ENCODE measurements at places on chromosomes 3 and 15.
A peak's percentile ranks its signal among the peaks of the same experiment; 100 is the strongest.

DNA sequence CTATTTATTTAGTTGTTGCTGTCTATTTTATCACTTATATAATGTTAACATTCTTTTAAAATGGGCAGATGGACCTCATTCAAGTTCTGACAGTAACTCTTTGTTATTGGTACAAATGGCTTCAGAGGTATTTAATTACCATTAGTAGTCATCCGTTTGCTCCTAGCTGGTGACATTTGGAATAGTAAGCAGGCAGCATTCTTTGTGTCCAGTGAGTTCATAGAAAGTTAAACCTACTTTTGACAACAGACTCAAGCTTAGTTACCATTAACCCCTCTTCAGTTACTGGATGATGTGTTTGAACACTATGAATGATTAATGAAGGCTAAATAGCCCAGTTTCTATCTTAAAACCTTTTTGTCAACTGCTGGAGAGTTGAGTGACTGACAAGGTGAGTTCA lies 500.7 kb upstream of the ATP11B start:
- DNase-seq: no peak

DNA sequence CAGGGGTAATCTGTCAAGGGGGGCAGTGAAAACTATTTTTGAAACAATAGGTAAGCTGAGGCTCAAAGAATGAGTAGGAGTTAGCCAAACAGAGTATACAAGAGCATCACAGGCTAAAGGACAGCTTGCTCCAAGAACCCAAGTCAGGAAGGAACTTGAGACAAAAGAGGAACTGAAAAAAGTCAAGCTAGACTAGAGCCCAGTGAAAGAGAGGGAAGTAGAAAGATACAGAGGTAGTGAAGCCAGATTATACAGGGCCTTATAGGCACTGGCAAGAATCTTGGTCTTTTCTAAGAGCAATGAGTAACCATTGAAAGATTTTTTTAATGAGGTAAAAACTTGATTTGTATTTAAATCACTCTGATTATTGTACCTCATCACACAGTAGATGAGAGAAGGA lies 69.9 kb downstream of the FILIP1L start:
- no peak for DNase-seq

GRCh38 chr3:42256135-42256819 lies 9.7 kb downstream of the CCK start:
- DNase-seq: no peak

- peak; percentile 78 for DNase-seq
Observed at GRCh38 chr3:171284308-171285075, 175.7 kb downstream of the TNIK start.

GRCh38 chr3:155416500-155417118 lies 123.1 kb upstream of the STRIT1 start:
- peak; percentile 54 for DNase-seq

DNA sequence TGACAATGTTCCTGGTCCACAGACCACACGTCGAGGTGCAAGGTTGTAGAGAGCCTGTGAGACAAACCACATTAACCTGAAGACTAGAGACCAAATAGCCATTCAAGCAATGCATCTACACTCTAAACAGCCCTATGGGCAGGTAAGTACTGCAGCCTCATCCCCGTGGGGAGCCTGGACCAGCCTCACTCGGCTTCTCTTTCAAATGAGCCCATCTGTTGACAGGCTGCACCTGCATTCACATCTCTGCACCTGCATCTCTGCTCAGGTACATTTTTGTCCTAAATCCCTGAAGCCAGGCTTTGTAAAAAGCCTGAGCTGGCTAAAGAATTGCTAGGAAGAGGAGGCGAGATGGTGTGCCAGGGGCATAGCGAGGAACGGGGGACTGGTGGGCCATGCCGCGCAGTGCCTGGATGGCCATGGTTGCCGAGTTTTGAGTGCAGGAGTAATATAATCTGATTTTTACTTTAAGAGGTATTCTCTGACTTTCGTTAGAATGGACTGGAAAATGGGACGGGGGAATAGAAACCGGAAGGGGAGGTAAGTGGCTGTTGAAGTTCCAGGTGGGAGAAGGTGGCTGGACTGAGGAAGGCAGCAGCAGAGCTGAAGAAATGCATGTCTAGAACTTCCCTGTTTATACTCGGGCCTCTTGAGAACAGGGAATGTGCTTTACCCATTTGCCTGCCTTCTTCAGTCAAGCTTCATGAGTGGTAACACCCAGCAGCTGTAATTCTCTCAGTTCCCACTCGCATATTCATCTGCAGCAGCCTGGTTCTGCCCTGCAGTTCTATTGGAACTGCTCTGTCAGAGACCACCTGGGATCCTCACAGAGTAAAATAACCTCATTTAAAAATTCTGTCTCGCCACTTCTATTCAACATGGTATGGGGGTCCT lies 226.4 kb downstream of the OPA1 start:
- no peak for DNase-seq

DNA sequence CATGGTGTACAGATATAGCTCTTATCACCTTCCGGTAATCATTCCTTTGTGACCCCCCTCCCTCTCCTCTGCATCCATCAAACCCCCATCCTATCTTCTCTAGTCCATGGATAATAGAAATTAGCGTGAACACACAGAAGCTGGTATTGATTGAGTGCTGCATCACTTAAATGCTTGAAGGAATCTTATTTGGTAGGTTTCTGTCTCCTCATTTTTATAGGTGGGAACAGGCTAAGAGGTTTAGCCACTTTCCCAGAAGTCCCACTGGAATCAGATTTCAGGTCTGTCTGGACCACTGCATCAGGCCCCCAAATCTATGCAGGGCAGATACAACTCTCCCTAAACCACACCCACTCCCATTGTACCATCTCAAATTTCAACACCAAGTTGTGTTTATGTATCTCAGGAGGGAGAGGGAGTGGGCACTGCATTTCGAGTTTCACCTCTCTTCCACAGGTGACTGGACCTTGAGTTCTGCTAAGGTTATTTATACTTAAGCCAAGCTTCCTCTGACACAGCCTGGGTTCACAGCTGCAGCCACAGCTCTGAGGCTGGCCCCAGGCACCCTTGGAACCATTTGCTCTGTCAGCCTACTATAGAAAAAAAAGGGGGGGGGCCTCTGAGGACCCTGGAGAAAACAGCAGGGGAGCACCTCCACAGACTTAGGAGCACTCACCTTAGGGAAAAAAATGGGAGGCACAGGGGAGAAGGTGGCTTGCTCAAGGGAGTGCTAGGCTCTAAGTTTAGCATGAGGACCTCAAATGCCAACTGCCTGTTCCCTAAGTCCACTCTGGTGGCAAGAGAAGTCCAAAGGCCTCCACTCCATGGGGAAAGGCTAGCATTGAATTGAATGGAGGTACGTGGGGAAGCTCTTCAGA lies 2.1 kb upstream of the NMB start:
- DNase-seq: no peak

DNA sequence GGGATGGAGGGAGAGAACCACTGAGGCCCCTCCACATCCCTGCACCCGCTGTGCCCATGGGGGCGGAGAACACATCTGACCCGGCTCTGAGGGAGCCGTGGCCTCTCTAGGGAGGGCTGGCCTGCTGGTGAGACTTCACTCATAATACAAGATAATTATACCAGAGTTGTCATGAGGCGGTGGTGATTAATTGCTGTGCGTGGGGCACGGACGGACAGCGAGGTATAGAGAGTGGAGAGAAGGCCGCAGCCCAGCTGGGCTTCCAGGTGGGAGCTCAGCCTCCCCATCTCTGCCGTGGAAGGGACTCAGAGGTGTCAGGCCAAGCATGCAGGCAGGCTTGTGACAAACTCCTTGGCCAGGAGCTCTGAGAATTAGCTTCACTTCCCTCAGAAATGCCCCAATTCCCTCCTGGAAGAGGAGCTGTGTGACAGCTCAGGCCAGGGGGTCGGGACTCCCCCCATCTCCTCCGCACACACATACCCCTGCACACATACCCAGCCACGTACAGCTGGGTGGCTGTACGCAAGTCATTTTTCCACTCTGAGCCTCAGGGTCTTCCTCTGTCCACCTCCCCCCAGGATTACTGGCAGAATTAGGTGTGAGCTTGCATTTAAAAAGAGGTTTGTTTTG lies 6.0 kb upstream of the GATA2 start:
- no peak for DNase-seq

DNA sequence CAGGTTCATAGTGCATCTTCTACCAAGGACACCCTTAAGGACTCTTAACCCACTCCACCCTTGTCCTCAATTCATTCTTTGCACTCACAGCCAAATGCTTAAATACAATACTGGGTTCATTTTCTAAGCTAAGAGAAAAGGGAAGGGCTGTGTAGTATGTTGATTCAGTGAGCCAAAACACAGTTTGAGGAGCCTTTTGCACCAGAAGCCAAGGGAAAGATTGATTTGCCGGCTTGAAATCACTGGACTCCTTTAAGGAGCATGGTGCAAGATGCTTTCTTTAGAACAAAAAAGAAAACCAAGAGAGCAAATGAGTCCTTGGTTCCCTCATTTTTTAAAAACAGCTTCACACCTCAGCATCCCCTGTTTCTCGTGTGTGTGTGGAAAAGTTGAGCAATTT lies 47.8 kb downstream of the BOC start:
- DNase-seq: no peak

- DNase-seq: no peak
Observed at GRCh38 chr3:117524890-117525289, 815.3 kb downstream of the TUSC7 start.

GRCh38 chr15:37791693-37792092 lies 142.7 kb upstream of the TMCO5A start:
- no peak for DNase-seq

DNA sequence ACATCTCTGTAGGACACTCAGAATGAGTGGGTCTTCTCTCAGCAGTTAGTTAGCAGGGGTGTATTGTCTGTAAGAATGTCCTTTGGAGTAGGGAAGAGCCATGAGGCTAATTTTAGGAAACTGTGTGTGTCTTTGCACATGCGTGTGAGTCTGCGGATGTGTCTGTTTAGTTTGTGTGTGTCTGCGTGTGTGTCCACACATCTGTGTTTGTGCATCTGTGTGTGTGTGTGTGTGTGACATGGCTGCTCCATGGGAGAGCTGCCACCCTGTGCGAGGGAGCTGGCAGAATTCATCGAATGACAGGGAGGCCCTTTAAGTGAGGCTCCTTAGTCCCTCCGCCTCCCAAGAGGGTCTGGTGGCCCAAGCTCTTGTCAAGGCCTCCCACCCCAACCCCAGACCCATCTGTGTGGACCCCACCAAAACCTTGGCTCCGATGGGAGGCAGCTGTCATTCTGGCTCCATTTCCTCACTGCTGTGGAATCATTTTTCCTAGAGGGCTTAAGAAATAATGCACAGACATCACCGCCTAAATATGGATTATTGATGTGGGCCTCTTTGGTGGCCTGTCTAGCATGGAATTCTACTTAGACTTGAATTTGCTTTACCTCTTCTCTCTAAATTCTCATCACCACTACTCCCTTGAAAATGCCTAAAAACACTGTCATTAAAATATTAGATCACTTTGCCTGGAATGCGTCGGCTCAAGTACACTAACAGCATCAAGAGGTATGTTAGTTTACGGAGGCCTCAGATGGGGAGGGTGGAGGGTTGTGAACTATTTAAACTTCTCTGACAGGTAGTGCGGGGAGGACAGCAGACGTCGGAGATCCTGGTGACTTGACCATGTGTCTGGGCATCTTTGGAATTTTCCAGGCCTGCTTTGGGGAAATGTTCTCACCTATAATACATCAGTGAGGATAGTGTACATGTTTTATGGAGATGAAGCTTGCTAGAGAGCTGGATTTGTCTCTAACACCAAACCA lies 9.4 kb downstream of the ESYT3 start:
- DNase-seq: no peak

DNA sequence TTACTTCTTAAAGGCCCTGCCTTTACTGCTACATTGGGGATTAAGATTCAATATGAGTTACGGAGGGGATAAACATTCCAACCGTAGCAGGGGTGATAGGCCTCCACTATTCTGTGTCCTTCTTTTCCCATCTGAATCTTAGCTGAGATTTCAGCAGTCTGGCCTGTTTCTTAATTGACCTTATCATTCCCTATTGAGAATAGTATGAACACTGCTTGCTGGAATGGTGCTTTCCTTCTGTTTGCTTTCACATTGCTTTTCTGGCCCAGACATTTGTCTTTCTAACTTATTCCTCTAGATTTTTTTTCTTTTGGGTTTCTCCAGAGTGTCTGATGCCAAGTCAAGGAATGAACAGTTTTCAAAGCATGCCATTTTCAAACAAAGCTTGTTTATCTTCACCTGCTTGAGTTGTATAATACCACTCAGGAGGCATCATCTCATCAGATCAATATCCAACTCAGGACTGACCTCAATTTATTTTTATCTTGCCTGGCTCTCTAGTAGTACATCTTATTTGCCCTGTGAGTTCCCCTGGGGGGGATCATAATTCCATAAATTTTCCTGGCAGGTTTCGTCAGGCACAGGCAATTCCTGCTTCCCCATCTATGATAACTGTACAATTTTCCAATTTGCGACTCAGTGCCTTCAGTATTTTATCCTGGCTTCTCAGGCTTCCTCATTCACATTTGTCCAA lies 161.1 kb upstream of the STT3B start:
- no peak for DNase-seq

DNA sequence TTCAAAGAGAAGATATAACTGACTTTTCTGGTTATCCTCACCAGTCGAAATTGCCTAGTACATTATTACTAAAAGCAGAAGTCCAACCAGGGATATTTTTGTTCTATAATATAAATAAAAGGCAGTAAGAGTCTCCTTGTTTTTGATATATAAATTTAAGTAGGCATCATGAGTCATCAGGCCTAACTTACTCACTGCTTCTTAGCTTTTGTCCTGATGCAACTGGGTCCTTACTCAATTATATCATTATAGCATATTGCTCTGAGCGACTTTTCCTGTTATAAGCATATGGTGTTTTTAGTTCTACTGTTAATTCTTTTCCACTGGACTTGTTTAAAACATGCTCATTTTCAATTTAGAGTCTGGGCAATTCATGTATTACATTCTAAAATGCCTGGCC lies 910.1 kb downstream of the MCTP2 start:
- DNase-seq: no peak

DNA sequence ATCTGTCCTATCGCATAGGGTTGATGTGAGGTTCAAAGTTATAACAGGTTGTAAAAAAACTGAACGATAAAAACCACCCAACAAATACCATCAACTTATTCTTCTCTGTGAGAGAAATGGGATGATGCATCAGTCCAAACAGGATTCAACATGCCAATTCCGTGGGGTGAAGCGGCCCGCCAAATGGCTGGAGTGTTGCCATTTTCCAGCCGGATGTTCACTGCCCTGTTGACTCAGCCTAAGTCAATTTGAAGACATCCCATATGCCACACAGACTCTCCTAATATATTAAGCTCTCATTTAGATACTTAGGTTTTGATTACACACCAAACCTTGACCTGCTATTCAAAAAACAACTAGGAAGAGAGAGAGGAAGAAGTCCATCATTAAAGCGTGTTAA lies 311.1 kb downstream of the VPS13C start:
- no peak for DNase-seq

GRCh38 chr3:184228376-184229137 lies 828 bp upstream of the VWA5B2 start:
- DNase-seq: no peak

All from amniotic stem cell (primary cell).